ENCODE measurements at places on chromosomes 6 and 20.
A peak's percentile ranks its signal among the peaks of the same experiment; 100 is the strongest.

- DNase-seq, result no peak
These were observed 58.3 kb downstream of the KIF6 start for GRCh38 chr6:39666706-39667489.

DNA sequence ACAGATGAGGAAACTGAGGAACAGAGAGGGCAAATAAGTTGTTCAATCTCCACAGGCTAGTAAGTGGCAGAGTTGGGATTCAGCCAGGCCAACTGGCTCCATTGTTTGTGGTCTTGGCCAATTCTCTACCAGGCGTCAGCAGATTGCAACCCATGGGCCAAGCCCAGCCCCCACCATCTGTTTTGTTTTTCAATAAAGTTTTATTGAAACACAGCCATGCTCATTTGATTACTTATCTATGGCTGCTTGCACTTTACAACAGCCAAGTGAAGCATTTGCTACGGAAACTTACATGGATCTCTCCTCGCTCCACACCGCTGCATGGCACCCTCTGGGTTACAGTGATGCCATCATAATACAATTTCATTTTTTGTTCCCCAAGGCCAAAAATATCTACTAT, 90.8 kb downstream of the ZNF217 start:
- no peak for DNase-seq

- no peak for DNase-seq
These were observed 370.4 kb downstream of the PREX1 start for GRCh38 chr20:48457193-48458002.

GRCh38 chr6:137775720-137776119, 91.3 kb upstream of the TNFAIP3 start:
- no peak for DNase-seq

GRCh38 chr6:124655866-124656265, 306.4 kb upstream of the RNF217 start:
- no peak for DNase-seq

DNA sequence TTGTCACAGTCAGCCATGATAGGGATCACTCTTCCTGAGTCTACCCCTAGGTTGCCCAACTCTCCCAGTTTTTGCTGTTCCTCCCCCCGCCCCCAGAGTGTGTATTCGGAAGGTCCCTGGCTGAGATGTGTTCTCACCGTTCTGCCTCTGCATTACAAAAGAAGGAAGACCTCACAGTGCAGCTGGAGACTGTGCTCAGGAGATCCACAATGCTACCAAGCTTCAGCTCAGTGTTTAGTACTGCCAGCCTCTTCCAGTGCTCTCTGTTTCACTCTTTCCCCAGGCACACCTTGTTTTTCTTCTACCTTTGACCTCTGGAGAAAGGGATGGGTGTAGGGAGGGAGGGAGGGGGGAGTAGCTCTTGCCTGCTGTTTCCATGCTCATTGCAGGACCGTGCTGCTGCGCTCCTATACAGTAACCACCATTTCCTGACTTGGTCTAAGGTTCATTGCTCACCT, 13.4 kb upstream of the MOCS1 start:
- no peak for DNase-seq

GRCh38 chr6:79922018-79922417, 25.3 kb downstream of the ELOVL4 start:
- no peak for DNase-seq

- DNase-seq, result no peak
These were observed 1.3 kb upstream of the UNC5CL start for GRCh38 chr6:41040101-41040939.

GRCh38 chr6:134703206-134703605, 246.7 kb downstream of the ALDH8A1 start:
- DNase-seq, result no peak

DNA sequence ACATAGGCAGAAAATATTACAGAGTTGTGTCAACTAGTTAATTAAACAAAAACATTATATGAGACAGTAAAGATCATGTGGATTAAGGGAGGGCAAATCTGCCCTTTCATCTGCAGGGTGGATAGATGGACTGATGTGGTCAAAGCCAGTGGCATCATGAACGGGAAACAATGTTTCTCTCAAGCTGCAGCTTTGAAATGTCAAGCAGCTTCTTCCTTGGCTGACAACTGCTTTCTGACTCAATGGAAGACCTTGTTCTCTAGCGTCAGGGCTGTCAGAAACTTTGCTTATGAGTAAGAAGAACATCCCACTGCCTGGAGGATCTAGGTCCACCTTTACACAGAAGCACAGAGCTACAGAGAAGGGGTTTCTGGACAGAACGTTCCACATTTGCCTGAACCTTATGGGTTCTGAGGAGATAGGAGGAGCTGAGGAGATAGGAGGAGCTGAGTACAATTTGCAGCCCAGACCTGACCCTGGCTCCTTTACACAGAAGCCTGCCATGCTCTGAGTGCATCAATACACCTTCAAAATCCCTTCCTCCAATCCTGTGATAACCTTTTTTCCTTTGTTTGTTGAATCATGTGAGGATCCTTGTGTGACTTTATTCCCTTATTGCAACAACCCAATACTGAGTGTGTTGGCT, 6.1 kb downstream of the CST5 start:
- DNase-seq, result no peak

GRCh38 chr20:17849901-17850683, 118.5 kb downstream of the SNX5 start:
- peak; percentile 95 for DNase-seq

DNA sequence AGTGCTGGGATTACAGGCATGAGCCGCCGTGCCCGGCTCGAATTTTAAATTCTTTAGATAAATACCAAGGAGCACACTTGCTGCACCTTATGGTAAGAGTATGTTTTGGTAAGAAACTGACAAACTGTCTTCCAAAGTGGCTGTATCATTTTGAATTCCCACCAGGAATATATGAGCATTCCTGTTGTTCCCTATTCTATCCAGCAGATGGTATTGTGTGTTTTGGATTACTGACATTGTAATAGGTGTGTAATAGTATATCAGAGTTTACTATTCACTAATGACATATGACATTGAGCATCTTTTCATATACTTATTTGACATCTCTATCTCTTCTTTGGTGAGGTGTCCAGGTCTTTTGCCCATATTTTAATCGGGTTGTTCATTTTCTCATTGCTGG, 40.5 kb downstream of the TGM6 start:
- DNase-seq, result no peak

- DNase-seq, result no peak
These were observed 28.4 kb downstream of the ZMYND8 start for GRCh38 chr20:47328129-47328528.

- no peak for DNase-seq
These were observed 45.3 kb downstream of the B4GALT5 start for GRCh38 chr20:49668181-49668877.

GRCh38 chr20:14582855-14583254, 245.4 kb upstream of the FLRT3 start:
- no peak for DNase-seq

DNA sequence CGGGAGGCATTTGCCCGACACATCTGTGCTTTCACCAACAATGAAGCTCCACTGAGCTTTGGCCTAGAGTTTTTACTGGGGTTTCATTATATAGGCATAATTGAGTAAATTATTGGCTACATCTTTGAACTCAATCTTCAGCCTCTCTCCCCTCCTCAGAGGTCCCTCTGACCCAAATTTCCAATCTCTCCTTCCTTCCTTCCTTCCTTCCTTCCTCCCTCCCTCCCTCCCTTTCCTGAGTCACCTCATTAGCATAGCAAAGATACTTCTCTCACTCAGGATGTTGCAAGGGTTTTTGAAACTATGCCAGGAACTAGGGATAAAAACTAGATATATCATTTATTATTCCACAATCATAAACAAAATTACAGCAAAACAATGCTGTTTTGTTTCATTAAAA, 238.2 kb upstream of the PRND start:
- no peak for DNase-seq

- DNase-seq, result no peak
These were observed 483.5 kb downstream of the UTRN start for GRCh38 chr6:144768551-144769075.

DNA sequence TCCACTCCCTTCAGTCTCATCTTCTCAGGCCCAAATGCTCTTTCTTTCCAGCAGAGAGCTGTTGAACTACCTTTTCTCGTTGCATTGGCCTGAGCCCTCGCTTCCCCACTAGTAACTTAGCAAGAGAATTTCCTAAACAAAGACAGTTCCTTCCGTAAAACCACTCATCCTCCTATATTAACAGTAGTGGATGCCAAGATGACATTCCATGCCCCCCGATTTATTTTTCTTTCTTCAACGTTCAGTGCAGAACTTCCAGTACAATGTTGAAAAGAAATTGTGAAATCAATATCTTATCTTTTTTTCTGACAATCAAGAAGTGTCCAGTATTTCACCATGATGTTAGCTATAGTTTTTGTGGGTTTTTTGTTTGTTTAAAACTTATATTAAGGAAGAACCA, 45.8 kb downstream of the SOX4 start:
- DNase-seq, result no peak

DNA sequence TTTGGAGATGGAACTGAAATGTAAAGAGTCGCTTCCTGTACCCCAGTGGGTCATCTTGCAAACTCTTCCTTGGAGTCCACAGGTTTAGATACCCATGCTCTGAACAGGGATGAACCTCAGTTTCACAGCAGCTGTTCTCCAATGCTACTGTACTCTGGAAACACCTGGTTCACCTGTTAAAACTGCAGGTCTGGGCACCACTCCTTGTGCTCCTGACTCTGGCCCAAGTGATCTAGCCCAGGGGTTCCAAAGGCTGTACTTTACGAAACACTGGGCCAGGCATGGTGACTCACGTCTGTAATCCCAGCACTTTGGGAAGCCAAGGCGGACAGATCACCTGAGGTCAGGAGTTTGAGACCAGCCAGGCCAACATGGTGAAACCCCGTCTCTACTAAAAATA, 102.1 kb downstream of the ATP9A start:
- no peak for DNase-seq

DNA sequence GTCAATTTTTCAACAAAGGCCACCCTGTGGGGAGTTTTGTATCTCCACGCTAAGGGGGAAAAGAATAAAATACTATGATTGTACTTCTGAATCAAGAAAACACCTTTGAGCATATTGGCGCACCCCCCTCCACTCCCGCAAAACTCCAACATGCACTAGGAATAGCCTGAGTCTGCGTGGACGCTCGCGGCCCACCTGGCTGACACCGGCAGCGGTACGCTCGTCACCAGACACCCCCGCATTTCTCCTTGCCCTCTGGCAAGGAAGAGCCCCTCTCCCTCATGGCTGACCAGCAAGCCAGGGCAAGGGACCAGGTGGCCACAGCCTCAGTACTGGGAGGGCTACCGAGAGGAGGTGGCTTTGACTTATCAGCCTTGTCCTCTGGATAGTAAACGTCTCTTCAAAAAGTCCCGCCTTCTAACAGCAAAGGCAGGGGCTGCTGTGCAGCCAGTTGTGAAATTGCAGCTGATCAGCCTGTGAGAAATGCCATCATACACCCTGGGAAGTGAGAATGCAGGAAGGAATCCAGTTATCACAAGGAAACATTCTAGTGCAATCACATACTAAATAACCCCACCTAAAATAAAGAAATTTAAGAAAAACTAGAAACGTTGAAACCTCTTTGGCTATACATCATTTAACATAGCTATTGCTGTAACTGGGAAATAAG, 84.2 kb downstream of the HUS1B start:
- no peak for DNase-seq

GRCh38 chr6:35038076-35038475, 103.1 kb downstream of the TCP11 start:
- DNase-seq, result no peak

DNA sequence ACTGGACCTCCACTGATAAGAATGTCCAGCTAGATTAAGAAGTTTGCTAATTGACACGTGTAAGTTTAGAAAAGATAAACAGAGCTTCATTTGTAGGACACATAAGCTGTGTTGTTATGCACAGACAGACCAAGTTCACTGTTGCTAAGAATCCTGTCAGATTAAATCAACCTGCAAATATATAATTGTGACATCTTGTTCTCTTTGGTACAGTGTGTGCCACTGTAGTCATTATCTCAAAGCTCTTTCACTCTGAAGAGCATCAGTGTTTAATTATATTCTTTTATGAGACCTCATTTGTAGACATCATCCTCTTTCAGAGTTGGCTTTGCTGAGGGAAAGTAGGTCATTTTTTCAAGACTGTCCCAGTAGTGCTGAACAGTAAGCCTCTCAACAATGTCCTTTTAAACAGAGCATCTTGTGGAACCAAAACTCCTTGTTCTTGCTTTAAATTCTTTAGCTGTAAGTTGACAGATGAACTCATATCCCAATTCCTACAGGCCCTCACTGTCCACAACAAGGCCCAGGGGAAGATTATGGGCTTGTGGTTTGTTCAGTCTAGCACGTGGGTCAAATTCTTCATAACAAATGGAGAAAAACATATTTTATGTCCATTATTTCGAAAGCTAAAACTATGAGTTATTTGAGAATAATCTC, 252.4 kb downstream of the HDGFL1 start:
- no peak for DNase-seq

GRCh38 chr6:135088281-135088680, 33.7 kb upstream of the HBS1L start:
- DNase-seq, result no peak

GRCh38 chr20:17059465-17059864, 167.4 kb upstream of the PCSK2 start:
- DNase-seq, result no peak
